Mammary epithelial cell (primary cell): ENCODE measurements at places on chromosomes 16 and 17.
A peak's percentile ranks its signal among the peaks of the same experiment; 100 is the strongest.

- no peak for DNase-seq
These were observed 37.7 kb downstream of the PLD6 start for GRCh38 chr17:17168401-17168800.

DNA sequence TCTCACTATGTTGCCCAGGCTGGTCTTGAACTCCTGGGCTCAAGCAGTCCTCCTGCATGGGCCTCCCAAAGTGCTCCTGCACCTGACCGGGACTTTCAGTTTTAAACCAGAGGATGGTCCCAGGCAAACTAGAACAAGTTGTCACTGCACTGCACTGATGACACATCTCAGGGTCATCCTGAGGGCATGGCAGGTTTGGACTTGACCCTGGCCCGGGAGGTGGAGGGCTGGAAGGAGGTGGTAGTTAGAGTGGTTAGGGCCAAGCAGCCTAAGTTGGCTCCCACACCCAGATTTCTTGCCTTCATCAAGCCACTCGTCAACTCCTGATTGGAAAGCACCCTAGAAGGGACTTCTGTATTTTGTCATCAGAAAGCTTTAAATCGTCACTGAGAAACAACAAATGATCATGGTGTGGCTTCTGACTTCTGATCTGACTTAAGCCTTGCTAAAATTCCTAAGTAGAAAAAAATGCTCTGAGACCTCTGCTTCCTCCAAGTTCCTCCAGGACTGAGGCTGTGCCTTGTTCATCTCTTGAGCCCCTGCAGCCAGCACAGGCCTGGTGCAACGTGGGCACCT is 43.5 kb downstream of the EMP2 start:
- DNase-seq: peak; percentile 70

- no peak for DNase-seq
These were observed 259.7 kb downstream of the SEC14L1 start for GRCh38 chr17:77400445-77400870.

GRCh38 chr17:44642834-44643233 is 13.4 kb upstream of the MEIOC start:
- DNase-seq: no peak

DNA sequence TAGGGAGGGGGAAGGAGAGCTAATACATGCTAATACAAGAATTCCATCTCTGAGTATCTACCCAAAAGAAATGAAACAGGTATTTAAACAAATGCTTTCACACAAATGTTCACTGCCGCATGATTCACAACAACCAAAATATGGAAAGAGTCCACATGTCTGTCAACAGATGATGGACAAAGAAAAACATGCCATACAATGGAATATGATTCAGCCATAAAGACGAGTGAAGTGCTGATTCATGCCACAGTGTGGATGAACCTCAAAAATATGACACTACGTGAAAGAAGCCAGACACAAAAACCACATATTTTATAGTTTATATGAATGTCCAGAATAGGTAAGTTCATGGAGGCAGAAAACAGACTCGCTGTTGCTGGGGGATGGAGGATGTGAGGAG is 321.4 kb downstream of the FOXL1 start:
- peak; percentile 74 for DNase-seq

GRCh38 chr17:71334048-71334751 is 786.6 kb upstream of the SOX9 start:
- no peak for DNase-seq

- no peak for DNase-seq
These were observed 4.4 kb upstream of the RAB26 start for GRCh38 chr16:2143878-2144485.

DNA sequence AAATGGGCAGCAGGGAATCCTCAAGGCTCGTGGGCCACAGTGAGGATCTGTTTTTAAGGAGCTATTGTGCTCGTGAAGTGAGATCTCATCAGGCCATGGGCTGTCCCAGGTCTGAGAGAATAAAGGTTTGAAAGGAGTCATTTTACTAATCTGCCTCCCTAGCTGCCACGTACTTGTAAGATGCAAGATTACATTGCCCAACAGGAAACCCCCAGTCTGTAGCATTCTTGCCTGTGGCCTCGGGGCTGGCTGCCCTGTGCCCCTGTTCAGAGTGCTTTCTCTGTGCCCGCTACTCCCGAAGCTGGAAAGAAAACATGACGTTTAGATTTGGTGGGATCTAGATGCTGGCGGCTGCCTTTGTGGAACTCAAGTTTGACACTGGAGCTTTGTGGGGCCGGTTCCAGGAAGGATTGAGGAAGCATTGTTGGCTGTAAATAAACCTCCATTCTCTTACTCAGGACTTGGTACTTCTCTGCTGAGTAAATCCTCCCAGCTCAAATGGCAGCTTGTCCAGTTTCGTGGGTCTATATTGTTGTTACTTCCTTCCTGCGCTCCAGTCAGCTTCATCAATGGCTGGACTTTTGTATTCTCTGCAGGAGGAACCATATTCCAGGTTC is 21.2 kb downstream of the SAP30BP start:
- DNase-seq: peak; percentile 77

DNA sequence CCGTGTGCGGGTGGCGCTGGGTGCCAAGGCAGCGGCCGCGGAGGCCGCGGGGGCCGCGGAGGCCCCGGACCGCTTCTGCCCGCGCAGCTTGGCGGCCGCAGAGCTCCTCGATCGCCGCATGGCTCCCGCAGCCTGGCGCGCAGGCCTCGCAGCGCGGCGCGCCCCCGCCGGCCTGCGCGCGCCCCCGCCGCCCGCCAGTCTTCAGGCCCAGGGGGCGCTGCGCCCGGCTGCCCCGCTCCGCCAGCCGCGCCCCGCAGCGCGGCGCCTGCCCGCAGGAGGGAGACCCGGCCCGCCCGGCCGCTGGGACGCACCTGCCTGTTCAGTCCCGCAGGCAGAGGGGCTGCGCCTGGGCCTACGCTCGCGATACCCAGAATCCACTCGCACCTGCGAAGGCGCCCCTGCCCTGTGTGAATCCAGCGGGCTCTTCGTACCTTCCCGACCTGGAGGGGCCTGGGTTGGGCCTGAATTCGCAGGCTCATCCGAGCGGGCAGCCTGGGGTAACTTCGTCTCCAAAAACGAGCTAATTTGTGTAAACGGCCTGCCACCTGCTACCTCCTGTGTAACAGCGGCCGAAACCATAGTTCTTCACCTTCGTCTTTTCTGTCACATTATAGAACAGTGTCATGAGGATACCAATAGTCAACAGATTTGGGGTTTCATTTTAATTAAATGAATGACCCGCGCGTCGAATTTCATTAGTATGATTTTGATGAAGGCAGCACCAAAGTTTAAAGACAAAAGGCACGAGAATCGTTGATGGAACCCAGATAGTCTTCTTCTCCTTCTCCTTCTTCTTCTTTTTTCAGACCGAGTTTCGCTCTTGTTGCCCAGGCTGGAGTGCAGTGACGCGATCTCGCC is at the start of gene CENPV:
Gene CENPV, minus strand, starts transcription at position 153 of the 858 bp plus-strand sequence. Its CDS starts 33 bp downstream, at position 120.
- no peak for DNase-seq

DNA sequence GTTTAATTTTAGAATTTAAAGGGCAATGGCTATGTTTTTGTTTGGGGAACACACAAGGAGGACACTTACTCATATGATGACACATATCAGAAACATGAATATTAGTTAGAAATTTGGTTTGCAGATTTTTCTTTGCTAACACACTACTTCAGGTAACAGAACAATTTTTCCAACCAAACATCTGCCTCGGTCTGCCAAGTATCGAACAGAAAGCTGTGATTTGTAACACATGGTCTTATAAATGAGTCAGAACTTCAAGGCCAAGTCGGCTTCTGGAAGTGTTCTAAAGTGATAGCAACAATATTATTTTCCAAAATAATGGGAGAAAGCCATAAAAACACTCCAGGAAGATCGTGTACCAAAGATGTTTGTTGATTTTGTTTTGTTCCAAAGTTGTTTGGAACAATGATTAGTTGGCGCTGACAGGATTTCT is 75.9 kb upstream of the PMFBP1 start:
- DNase-seq: peak; percentile 22

- DNase-seq: no peak
These were observed 168.4 kb downstream of the RAB11FIP4 start for GRCh38 chr17:31559584-31560501.
